ENCODE measurements at places on chromosomes 11 and 22.

DNA sequence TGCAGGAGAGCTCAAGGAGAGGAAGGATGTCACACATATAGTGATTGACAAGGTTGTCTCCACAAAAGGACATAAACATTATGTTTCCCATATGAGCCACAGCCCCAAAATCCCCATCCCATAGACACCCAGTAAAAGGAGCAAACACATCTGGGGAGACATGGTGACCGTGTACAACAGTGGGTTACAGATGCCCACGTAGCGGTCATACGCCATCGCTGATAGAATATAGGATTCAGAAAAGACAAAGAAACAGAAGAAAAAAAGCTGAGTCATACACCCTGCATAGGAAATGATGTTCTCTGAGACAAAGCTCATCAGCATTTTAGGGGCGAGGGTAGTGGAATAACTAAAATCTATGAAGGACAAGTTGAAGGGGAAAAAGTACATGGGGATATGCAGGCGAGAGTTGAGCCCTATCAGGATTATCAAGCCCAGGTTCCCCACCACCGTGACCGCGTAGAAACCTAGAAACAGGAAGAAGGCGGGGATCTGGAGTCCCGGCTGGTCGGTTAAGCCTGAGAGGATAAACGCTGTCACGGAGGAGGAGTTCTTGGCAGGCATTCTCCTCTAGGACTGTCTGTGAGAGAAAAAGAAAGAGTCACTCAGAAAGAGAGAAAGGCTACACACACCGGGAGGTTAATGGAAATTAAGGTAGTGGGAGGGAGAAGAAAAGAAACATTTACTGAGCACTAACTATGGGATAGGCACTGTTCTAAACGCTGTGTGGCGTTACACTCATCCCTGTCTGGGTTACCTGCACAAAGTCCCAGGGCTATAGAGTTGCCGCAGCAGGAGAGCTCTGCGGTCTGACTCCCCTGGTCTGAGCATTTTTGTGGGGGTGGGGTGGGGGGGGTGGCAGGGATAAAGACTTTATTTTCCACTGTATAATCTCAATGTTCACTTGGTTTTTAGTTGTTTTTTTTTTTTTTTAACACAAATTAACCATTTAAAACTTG is 36.1 kb upstream of the OR8B8 start:
- DNase-seq: no peak

- no peak for DNase-seq
These were observed 224.4 kb upstream of the SESN3 start for GRCh38 chr11:95455228-95455970.

- DNase-seq: no peak
These were observed 702 bp downstream of the SYN3 start for GRCh38 chr22:33057363-33057995.

DNA sequence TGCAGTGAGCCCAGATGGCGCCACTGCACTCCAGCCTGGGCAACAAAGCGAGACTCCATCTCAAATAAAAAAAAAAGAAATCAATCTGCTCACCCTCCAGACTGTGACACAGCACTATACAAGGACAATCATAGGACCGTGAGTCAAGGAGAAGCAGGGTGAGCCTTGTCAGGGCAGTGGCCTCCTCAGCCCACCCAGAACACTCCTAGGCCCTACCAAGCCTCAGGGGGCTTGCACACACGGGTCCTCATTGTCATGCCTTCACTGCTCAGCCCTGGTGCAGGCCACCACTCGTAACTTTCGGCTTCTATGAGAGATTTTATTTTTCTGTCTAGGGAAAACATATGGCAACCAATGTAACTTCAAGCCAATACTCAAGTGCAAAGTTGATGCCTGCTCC is 35.8 kb downstream of the DGCR2 start:
- no peak for DNase-seq

DNA sequence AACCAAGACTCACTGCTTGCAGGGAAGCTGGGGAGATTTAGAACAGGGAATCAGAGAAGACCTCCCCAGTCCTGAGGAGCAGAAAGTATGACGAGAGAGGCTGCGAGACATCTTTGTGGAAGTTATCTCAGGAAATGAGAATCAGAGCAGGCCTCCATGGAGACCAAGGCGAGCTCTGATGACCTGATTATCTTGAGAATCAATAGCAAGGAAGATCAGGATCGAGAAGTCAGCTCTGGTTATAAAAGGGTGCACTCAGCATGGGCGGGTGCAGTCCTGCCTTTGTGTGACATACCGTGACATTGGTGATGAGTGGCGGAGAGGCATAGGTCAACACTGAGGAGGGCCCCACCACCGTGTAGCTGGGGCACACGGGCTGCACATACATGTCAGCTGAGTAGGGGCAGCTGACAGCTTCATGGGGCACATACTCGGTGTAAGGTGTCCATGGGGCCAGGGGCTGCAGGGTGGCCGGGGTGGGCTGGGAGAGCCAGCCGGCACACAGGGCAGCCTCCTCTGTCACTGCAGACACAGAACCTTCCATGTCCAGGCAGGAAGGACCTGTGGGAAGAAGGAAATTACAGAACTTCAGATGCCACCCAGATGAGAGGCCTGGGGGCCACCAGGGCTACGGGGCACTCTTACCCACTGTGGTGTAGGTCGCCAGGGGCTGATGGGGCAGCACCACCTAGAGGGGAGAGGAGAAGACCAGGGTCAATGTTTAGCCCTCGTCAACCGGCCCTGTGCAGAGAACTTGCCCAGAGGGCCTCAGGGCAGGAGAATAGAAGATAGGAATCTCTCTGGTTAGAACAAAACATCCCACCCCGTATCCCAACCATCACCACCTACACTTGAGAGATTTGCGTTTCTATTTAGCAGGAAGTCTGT is 21.7 kb downstream of the POU2AF1 start:
- DNase-seq: no peak

GRCh38 chr11:28140689-28141455 is 32.7 kb downstream of the METTL15 start:
- no peak for DNase-seq

DNA sequence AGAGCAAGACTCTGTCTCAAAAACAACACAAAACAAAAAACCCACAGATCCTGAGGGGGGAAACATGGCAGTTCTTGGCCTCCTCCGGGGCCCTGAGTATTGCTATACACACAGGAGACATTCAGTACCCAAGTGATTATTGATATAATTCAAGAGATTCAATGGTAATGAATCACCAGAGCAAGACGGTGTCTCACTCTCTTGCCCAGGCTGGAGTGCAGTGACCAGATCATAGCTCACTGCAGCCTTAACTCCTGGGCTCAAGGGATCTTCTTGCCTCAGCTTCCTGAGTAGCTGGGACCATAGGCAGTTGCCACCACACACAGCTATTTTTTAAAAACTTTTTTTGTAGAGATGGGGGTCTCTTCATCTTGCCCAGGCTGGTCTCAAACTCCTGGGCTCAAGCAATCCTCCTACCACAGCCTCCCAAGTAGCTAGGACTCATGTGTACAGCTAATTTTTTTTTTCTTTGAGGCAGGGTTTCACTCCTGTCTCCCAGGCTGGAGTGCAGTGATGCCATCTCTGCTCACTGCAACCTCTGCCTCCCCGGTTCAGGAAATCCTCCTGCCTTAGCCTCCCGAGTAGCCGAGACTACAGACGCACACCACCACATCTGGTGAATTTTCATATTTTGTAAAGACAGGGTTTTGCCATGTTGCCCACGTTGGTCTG is 21.8 kb upstream of the PIK3C2A start:
- no peak for DNase-seq

DNA sequence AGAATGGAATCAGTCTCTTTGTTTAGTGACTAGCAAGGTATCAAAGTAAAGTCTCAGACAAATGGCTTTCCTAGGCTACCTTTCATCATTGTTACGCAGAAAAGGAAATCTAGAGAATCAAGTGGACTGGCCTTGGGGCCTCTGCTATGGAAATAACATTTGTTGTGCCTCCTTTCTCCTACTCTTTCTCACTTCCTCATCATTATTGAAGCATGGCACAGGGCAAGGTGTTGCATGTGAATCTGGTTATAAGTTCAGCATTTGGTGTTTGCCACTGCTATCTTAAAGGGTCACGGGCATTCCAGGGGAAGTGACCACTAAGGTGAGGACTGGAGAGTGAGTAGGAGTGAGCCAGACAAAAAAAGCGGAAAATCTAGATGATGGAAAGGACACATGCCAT is 54.9 kb downstream of the GLYATL1 start:
- no peak for DNase-seq

DNA sequence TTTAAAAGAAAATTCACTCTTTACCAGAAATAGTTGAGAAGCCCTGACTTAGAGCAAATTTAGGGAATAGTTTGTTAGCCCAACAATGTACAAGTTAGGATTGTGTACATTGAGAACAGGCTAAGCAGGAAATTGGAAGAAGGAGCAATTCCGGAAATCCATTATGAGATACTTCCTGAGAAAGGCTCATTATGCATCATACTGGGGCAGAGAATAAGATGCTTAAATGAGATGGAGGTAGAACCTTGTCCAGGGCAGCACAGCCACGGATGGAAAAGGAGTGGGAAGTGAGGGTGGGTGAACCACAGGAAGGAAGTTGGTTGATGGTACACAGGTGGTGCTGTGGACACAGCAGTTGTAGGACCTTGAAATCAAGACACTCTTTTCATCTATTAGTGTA is 180.2 kb downstream of the PGR start:
- no peak for DNase-seq

- DNase-seq: no peak
These were observed 13.9 kb downstream of the CRTAM start for GRCh38 chr11:122852074-122852795.

- DNase-seq: no peak
These were observed 224.6 kb downstream of the FAT3 start for GRCh38 chr11:92449222-92449621.

DNA sequence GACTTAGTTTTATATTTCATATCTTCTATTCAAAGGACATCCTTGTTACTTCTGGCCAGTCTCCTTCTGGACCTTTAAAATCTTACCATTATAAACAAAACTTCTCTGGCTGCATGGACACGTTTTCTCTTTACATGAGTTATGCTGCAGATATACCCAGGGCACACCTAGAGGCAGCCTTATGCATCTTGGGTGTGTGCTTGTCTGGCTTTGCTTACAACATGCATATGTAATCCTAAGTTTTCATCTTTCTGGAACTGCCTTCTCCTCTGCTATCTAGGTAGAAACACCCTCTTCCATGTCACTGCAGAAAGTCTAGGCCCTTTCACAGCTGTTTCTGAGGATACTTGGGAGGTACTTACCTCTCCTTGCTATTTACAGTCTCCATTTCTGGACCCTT is 185.8 kb upstream of the RAG2 start:
- DNase-seq: no peak

DNA sequence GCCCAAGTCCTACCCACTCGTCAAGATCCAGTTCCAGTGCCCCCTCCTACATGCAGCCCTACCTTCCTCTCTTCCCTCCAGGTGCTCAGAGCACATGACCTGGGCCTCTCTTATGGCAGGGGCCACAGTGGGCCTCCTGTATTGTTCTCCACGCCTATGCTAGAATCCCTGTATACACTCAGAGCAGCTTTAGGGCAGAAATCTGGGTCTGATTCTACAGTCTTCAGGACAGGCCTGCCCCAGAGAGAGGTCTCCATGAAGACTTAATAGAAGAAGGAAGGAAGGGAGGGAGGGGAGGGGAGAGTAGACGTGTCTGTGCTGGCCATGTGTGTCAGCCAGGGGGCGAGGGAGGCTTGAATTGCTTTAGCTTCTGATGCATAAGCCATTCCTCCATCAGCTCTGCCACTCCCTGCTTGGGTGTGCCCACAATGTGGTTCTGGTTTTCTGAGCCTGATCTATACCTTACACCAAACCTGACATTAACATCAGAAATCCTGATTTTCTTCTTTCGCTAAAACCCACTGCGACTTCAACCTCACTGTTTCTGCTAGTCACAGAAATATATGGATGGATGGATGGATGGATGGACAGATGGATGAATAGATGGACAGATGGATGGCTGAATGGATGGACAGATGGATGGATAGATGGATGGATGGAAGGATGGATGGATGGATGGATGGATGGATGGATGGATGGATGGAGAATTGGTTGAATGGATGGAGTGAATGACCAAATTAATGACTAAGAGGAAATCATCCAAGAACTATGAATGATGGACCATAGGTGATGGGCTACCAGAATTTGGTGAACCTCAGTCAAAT is 56.6 kb upstream of the PRDM11 start:
- DNase-seq: no peak

- DNase-seq: no peak
These were observed 9.3 kb upstream of the MSANTD4 start for GRCh38 chr11:106031202-106031810.

DNA sequence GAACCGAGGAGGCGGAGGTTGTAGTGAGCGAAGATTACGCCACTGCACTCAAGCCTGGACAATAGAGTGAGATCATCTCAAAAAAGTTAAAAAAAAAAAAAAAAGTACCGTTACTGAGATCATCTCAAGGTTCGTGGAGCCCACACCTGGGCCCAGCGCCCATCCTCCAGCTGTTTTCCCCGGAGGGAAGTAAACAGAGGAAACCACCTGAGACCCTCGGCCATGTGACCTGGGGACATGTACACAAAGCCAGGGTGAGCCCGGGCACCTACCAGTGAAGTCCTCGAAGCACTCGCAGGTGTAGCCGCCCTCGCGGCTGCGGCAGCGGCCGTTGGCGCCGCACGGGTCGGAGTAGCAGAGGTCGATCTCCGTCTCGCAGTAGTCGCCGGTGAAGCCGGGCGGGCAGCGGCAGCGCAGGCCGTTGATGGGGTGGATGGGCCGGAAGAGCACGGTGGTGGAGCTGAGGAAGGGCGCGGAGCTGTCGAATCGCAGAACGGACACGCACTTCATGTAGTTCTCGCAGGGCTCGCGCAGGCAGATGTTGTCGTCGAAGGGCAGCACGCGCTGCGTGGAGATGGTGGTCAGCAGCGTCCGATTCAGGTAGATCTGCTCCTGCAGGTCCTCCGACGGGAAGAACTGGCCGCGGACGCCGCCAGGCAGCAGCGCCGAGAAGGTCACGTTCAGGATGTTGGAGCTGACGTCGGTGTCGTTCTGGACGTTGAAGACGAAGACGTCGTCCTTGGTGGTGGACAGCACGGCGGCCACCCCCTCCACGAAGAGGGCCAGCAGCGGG is 73.8 kb downstream of the CELSR1 start:
- no peak for DNase-seq
